NCI-H2081 treated with DMSO at 0.1 percent for 48 hours (cell line): ENCODE measurements at places on chromosomes 7 and 10.

DNA sequence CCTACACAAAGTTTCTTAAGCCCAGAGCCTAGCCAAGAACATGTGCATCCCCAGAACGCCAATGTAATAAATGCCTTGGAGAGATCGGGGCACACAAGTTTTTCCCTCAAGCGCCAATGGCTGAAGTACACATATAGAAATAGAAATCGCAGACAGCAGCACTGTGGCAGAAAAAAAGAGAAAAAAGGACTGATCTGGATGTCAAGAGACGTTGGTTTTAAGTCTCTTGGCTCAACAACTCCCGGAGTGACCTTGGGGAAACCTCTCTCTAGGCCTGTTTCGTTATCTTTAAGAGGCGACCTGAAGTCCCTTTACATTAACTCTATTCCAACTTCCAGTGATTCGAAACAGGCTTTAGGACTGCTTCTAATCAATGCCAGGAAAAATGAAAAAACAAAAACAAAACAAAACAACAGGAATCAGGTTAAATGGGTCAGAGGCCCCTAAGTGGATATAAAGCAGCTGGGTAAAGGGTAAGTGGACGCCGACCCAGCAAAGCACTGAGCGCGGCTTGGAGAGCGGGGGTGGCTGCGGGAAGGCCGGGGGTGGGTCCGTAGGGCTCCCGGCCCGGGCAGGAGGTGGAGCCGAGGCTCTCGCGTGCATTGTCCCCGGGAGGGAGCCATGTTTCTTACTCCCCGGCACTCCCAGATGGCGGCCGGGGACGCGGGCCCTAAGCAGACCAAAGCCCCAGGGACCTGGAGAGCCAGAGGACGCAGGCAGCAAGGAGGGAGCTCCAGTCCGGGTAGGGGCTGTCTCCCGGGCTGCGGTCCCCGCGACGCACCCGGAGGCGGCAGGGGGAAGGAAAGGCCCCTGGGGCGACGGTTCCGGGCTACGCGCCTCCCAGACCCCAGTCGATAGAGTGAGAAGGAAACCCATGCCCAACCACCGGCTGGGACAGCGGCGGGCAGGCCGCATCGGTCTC lies 757 bp downstream of the EIF3A start:
- DNase-seq = no peak

- no peak for DNase-seq
Measured at GRCh38 chr10:15427843-15428414, 56.8 kb upstream of the FAM171A1 start.

GRCh38 chr7:157513682-157514081 lies 176.9 kb downstream of the DNAJB6 start:
- DNase-seq = no peak

DNA sequence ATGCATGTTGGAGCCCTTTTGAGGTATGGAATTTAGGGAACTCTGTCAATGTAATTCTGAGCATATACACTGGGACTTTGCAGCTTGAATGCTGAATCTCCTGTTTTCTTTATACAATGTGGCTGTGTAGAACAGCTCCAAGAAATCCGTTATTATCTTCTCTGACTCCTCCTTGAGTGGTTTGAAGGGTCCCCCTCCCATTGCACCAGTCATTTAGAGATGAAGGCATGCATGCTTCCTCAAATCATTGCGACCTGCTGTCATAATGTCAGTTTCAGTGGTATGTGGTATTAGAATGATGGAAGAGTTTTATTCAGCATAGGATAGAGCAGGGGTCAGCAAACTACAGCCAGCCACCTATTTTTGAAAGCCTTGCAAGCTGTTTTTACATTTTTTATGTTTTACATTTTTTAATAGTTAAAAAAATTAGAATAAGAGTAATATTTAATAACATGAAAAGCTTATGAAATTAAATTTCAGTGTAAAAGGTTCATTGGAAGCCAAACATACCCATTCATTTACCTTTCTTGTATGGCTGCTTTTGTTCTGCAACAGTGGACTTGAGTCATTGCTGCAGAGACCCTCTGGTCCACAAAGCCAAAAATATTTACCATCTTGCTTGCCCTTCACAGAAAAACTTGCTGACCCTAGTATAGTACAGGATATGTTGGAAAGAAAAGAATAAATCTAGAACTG lies 8.1 kb downstream of the STK17A start:
- DNase-seq = no peak

- no peak for DNase-seq
Measured at GRCh38 chr7:100035876-100036275, 13.7 kb upstream of the ZSCAN21 start.

GRCh38 chr7:80472491-80473200 lies 39.2 kb downstream of the GNAT3 start:
- no peak for DNase-seq

DNA sequence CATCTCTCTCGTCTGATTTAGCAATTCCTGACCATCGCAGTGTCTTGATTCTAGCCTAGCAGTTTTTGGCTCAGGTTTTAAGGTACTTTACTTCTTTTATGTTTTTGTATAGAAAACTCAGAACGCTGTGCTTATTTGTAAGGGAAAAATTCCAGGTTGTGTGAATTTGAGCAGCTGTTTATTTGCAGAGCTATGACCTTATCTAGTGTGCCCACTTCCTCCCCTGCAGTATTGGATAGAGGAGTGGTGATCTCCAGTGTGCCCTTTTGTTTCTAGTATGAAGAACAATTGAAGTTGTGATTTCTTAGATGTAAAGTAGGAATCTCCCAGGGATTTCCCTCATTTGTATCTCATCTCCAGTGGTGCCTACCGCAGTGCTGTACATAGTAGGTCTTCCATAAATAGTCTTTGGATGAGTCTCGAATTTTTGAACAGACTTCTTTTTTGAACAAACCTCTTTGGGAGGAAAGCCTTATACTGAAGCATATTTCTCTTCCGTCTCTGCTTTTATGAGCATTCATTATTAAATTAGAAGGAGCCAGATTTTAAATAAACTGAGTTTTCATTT lies 40.0 kb downstream of the GARS1 start:
- DNase-seq = no peak

- no peak for DNase-seq
Measured at GRCh38 chr7:48548667-48549066, 375.7 kb upstream of the CDC14C start.

DNA sequence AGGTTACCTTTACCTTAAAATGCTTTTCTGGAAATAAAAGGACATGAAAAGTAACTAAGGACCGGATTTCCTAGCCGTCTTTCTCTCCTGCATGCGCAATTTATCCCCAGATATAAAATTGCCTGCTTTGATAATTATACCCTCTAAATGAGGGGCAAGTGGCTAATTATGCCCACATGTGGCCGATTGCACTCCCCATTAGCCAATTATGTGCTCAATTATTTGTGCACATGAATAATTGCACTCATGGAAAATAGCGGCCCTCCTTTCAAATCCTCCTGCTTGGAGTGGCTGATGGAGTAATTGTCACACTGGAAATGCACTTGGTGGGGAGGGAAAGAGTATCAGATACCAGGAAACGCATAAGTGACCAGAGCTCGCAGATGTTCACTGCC lies 66.4 kb upstream of the ATRNL1 start:
- no peak for DNase-seq

DNA sequence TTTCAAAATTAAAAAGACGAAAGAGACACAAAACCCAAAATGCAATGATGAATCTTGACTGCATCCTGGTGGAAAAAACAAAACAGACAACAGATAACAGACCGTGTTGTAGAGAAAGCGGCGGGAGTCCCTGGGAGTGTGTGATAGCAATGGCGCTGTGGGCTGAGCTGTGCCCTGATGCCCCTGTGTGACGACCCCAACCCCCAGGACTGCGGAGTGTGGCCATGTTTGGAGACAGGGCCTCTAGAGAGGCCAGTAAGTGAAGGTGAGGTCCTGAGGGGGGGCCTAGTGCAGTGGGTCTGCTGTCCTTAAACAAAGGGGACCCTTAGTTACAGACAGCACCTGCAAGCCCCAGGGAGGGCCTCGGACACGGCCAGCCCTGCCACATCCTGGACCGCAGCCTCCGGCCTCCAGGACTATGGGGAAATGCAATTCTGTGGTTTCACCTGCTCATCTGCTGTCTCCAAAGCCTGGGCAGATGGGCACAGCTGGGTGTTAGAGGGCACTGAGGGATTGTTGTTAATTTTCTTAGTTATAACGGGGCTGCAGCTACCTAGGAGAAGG lies 277.7 kb downstream of the DNAJB6 start:
- DNase-seq = no peak

DNA sequence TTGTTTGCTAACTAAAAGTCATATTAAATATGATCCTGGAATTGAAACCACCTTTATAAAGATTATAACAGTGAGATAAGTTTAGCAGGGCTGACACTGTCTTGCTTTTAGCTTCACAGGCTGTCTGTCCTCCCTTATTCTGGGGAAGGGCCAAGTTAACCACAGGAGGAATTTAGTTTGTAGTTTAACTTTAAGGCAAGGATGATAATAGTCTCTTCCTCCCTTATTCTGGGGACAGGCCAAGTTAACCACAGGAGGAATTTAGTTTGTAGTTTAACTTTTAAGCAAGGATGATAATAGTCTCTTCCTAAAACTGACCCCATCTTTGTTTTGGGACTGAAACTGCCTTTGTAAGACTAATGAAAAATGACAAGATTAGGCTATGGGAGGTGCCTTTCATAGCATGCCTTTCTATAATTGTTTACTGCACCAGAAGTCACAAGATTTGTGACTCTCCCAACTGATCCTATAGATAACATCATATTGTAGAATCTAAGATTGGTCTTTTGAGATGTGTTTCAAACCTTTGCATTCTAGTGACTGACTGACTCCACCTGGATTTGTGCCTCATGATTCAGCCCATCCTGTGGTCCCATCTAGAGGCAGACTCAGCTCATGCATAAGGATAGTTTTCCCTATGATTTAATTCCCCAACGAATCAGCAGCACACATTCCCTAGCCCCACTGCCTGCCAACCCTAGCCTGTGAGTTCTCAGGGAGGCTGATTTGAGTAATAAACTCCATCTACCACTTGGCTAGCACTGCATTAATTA lies 212.0 kb downstream of the MAGI2 start:
- DNase-seq = no peak

GRCh38 chr7:81533426-81533825 lies 236.4 kb downstream of the HGF start:
- no peak for DNase-seq

DNA sequence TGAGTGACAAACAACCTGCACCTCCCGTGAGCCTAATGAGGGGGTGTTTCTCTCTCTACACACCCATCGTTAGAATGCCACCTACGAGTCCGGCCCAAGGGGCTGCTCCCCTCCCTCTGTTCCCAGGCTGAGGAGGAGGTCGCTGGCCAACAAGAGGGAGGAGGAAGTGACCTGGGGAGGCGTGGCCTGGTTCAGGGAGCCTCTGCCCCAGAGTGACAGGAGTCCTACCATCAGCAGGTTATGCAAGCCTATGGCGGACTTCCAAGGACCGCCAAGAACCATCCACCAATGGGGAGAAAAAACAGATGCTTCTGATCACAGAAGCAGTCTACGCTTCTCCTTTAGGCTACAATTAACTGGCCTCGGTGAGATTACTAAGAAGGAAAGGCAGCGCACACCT lies 12.3 kb upstream of the EGFR start:
- DNase-seq = no peak

DNA sequence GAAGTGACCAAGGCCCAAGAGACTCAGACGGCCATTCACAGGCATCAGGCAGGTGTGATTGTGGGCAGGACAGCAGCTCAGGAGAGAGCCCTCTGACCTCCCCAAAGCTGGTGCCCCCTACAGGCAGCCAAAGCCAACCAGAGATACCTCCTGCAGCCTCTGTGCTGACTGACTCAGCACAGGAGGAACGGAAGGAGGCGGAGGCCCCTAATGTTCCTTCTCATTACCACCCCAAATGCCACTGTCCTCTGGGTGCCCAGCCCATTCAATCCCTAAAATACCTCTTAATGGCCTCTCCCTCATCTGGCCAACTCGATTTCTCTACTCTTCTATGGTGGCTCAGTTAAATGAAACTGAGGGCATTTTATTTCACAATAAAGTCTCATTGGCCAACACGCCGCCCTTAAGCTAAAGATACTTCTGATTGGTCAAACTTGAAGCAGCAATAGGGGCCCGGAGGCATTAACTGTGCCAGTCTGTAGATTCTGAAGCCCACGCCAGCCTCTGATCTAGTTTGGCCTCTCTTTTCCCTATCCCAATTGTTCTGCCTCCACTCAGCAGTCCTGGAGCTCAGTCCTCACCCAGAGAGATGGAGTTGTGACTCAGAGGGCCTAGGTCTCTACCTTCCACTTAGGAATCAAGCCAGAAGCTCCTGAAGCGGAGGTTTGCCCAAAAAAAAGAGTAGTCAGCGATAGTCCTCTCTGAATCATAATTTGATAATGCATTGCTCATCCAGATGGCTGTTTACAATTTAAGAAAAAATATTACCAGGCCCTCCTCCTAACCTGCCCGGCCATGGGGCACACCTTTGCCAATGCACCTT lies 1.2 kb downstream of the CYREN start:
- no peak for DNase-seq

DNA sequence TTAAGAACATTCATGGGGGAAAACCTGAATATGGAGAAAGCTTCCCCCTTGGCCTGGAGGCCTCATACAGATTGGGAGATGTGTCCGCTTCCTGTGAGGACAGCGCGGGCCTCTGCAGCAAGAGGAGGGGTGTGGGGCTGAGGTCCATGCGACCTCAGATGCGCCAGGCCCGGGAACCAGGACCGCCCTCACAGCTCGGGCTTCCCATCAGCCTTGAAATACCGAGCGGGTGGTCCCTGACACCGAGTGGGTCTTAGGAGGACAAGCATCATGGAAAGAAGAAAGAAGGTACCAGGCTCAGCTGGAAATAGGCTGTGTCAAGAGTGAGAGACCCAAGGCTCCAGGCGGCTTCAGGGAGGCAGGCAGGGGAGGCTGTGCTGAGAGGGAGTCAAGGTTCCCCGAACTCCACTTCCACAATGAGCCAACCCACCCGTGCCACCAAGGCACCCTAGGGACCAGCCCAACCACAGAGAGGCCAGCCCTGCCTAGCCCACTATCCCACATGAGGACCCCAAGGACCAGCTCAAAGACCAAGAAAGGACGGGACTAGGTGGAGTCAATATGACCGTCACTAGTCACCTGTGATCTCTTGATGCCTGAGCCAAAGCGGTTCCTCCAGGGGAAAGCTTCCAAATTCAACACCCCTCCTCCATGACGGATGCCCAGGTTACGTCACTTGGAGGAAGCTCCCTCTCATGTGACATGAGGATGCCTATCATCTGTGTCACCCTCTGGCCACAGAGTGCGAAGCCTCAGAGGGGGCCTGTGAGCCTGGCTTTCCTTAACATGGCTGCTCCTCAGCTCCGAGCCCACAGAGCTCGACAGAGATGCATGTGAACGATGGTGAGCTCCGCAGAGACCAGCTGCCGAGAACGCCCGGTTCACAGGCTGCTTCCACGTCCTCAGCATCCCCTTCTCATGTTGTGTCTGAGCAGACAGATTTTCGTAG lies 103.7 kb downstream of the TCERG1L start:
- DNase-seq = no peak
